Esophagus squamous epithelium (tissue), 5 donors: ENCODE measurements at places on chromosomes 6 and 20.

DNA sequence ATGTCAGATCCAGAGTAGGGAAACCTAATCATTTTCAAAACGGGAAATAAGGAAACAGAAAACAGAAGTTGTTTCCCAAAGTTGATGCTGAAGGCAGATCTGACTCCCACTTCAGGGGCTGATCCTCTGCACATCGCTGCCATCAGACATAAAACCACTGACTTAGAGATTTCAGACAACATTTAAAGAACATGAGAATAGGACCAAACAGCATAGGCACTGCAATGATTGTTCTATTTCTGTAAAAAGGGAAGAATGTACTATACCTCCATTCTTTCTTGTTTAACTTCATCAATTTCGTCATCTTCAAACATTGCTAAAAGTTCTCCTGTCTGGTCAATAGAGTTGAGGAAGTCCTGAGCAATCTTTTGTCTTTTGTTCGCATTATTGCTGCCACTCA is 324.7 kb upstream of the RUNX2 start:
- no peak for DNase-seq

- DNase-seq: no peak
These were observed 1102.8 kb upstream of the GJE1 start for GRCh38 chr6:141029908-141030307.

- no peak for DNase-seq
These were observed 541.3 kb upstream of the MARCKS start for GRCh38 chr6:113315879-113316278.

DNA sequence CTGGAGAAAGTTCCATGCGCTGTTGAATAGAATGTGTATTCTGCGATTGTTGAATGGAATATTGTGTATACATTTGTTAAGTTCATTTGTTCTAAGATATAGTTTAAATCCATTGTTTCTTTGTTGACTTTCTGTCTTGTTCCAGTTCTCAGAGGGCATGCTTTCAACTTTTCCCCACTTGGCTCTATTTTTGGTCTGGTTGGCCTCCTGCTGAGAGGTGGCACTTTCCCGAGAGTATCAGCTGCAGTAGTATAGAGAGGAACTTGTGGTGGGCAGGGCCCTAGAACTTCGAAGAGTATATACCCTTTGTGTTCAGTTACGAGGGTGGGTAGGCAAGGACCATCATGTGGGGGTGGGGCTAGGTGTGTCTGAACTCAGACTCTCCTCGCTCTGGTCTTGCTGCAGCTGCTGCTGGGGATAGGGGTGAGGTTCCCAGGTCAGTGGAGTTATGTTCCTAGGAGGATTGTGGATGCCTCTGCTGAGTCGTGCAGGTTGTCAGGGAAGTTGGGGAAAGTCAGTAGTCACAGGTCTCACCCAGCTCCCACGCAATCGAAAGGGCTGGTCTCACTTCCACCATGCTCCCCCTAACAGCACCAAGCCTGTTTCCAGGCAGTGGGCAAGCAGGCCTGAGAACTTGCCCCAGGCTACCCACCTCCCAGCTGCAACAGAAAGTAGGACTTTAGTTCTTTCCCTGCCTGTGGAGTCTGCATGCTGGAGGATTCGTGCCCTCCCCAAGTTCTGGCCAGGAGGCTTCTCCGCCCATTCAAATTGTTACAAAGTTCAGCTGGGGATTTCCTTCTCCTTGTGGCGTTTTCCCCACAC is 118.9 kb upstream of the SSTR4 start:
- no peak for DNase-seq

DNA sequence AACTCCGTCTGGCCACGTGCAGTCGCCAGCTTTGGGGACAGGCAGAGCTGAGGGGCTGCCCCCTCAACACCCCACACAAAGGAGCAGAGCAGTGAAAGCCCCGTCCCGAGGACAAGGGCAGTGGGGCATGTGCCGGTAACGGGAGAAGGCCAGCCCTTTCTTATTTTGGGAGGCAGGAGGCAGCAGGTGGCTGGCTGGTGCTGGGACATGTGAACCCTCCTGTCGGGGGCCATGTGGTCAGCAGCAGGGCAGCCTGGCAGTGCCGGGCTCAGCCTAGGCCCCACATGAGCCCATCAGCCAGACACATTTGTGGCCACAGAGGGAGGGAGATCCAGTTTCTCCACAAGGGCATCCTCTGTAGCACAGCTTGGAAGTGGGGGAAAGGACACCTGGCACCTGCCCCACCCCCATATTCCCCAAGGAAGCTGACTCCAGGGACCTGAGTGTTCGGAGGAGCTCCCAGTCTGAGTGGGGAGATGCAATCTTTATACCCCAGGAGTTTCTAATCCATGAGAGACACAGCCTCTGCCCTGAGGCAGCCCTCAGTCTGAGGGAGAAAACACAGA is 137.6 kb downstream of the MRPL14 start:
- DNase-seq: no peak

DNA sequence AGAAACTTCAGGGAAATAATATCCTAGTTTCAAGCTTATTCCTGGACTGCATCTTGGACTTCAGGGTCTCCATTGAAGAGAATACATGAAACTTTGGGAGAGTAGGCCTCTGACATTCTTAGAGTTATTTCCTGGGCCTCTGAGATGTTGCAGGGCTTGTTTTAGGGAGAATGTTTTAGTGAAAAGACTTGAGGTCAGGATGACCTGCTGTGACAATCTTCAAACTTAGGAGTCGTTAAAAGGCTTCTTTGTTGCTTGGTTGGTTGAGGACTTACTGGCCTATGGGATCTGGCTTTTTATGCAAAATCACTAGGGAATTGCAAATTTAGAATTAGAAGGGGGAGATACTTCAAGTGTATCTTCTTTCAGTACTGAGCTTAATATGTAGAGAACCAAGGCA is 613.2 kb upstream of the FLRT3 start:
- no peak for DNase-seq

- no peak for DNase-seq
These were observed 322.5 kb downstream of the BMP2 start for GRCh38 chr20:7090001-7090400.
